AG10803 (cell line): ENCODE measurements at places on chromosomes 6 and 20.
A peak's percentile ranks its signal among the peaks of the same experiment; 100 is the strongest.

GRCh38 chr6:127539272-127539671 is 20.1 kb upstream of the MTCL3 start:
- peak; percentile 39 for DNase-seq

DNA sequence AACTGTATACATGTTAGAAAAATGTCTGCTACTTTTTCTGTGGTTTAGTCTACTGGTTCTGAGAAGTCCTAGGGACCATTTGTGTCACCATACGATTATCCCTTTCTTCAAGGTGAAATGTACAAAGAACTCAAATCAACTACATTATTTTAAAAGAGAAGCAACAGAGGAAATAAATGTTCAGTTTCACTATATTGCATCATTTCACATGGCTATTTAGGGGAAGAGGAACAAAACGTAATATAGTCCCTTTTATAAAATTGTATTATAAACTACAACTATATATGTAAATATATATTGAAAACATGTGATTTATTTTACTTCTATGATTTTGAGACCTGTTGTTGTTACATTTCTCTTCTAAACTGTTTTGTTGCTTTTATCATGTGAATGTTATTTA is 1308.0 kb downstream of the EPHA7 start:
- no peak for DNase-seq

DNA sequence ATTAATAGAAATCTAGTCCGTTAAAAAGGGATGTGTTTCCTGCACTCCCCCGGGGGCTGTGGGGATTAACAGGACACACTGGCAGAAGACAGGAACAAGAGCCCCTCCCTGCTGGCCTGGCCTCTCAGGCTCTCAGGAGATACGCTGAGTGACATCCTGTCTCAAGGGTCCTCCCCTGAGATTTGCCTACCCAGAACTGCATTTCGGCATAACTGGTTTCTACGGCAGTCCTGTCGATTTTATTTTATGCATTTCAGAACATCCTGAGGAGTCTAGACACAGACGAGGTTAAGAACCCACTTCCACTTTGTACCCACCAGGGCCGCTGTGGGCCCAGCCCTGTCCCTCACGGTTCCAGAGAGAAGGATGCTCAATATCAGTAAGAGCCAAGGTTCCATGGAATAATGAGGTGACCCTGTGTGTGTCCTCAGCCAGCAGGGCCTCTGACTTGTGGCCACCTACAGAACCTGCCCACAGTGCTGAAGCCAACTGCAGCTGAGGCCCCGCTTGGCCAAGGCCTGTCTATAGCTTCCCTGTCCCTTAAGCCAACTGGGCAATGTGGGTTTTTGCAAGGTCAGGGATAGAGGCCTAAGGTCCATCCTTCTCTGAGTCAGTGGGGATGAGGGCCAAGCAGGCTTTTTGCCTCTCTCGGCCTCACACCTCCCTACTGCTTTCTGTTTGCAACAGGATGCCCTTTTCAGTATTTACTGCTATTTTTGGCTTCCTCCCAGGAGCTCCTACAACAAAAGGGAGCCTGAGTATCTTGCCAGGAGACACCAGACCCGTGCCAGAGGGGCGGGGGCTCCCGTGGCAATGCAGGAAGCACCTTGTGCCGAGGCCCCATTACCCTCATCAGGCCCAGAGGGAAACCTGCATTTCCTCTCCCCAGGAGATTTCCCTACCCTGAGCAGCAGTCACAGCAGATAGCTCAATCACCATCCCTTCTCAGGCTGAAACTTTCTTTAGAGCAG is 14.7 kb downstream of the UQCC2 start:
- DNase-seq: peak; percentile 33

DNA sequence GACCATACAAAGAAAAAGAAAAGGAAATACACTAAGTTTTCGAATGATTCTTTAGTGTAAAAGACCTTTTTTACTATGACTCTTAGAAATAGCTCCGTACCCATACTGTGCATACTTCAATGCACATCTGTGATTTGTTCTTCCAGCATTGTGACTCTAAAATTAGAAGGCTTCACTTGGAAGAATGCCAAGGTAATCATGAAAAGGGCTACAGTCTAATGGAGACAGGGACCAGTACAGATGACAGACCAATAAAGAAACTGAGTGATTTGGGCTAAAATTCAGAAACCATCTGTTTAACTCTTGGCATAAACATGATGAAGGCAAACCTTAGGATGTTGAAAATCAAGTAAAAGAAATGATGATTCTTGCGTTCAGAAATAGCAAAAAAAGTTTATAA is 46.3 kb downstream of the CYP39A1 start:
- no peak for DNase-seq

DNA sequence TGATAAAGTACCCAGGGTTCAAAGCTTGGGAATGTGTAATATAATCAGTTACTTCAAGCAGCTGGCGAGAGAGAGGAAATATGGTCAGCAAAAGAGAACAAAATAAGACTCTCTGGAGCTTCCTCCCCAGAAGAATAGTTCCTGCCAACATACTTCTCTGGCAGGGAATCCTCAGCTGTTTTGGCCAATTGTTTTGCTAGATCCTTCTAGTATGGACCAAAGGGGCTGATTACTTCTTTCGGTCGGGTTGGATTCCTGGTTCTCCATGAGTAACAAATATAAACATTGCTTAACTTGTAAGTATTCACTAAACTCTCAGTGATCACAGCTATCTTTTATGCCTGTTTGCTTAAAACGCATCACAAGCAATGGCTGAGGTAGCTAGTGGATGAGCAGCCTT is 31.4 kb upstream of the FBXO9 start:
- peak; percentile 86 for DNase-seq

DNA sequence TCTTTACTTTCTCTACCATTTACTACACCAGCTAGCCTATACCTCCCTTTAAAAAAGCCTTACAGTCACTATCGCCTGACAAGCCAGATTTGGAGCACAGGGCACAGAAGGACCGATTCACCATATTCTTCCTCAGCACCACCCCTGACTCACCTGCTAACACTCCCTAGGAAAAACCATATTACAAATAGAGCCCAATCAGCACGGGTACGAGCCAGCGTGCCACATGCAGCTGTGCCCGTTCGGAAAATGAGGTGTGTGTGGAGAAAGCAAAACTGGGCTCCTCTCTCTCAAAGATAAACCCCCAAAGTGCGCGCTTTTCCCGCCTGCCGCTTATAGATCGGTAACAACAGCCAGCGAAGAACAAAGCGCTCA is 1.2 kb downstream of the SYNCRIP start:
- no peak for DNase-seq

- DNase-seq: peak; percentile 71
Observed at GRCh38 chr20:39048000-39048696, 86.0 kb downstream of the DHX35 start.

DNA sequence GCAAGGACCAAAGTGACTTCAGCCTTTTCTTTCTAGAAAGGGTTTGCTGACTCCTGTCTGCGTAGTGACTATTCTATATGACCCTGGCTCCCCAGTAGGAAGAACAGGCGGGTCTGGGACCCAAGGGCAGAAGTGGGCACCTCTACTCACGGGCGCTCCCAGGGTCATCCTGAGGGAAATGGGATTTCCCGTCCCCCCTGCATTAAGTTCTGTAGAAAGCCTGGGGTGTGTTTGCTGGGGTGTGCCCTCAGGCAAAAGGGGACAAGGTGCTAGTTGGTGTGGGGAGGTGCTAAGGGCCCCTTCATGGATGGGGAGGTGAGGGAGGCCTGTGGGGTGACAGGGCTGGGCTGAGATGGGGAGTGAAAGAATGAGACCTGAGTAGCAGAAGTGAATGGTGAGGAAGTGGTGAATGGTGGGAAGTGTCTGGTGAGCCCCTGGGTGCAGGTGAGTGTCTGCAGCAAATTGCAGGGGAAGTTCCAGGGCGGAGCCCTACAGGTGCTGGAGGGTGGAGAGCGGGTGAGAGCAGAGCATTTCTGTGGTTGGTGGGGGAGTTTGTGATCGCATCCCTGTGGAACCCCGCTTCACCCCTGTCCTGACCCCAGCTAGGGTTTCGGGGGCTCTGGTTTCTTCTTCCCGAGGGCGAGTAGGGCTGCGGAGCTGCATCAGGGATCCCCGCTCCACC is 21.1 kb downstream of the RAET1L start:
- no peak for DNase-seq

- no peak for DNase-seq
Observed at GRCh38 chr20:33147299-33147698, 20.7 kb upstream of the BPIFA2 start.

DNA sequence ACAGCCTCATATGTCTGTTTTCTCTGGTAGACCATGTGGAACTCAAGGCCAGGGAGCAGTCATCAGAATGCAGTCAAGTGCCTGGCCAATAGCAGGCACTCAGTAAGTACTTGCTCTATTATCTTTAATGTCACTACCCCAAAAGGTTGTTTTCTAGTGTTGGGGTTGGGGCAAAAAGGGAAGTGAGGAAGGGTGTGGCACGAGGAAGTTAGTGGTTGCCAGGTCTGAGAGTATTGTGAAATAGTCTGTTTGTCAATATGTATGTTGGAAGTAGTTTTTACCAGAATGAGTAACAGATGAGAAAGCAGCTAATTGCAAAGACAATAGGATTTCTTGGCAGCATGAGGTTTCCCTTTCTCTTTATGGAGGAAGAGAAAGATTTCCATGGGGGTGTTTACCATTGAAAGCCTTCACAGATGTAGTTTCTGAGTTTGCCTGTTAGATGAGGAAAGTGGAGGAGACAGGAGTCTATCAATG is 59.5 kb upstream of the ARMH2 start:
- DNase-seq: peak; percentile 69

DNA sequence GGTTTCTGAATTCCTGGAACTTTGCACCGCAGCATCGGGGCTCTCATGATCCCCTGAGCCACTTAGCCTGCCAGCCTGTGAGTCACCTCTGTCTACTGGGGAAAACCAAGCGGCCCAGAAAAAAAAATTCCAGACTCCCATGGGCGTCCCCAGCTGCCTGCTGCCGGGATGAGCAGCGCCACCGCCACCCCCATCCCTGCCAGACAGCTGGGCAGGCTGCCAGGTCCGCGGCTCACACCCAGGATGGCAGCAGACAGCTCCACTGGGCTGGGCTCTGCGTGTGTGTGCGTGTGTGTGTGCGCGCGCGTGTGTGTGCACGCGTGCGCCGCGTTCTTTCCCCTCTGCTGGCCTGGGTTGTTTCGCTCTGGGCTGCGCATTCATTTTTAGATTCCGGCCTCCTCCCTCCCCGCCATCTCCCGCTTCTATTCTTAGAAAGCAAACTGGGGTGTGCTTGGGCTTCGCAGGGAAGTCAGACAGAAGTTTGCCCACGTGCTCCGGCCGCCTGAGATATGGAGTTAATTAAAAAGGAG is 38.9 kb upstream of the PMEPA1 start:
- peak; percentile 79 for DNase-seq

DNA sequence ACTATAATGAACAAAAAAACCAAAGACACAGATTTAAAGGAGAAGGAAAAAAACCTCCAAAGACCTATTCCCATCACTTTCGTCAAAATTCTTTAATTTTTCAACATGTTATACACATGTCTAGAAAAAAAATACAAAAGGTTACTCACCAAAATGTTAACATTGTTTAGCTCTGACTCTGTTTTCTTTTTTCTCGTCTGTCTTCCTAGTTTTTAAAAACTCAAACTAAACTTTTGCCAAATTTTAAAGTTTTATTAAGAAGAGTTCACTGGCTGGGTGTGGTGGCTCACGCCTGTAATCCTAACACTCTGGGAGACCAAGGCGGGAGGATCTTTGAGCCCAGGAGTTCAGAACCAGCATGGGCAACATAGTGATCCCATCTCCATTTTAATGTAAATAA is 10.8 kb downstream of the MCUR1 start:
- peak; percentile 47 for DNase-seq

- no peak for DNase-seq
Observed at GRCh38 chr6:80029470-80029869, 25.0 kb downstream of the TTK start.

GRCh38 chr20:34108616-34109174 is 3.3 kb downstream of the EIF2S2 start:
- DNase-seq: no peak

- DNase-seq: no peak
Observed at GRCh38 chr6:155067956-155068615, 73.0 kb downstream of the TIAM2 start.

- no peak for DNase-seq
Observed at GRCh38 chr6:167572106-167572505, 247.2 kb downstream of the TTLL2 start.

DNA sequence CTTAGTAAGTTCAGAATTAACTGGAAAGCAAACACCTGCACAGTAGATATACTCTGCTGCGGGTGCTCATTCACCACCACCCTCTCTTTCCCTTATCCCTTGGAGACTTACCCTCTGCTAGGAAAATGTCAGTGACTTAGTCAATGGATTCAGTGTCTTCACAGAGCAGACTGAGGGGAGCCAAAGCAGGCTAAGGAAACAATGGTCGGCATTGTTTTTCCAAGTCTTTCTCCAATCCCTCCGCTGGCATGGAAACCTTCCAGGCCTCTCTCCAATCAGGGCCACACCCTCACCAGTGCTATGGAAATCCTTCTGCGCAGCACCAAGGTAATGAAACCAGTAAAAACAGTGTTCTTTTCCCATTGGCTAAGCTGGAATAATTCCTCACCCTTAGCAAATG is 531.2 kb downstream of the TFAP2B start:
- no peak for DNase-seq

- DNase-seq: no peak
Observed at GRCh38 chr6:52249078-52249477, 4.8 kb upstream of the IL17F start.

GRCh38 chr20:15616626-15617025 is 956.6 kb downstream of the KIF16B start:
- peak; percentile 11 for DNase-seq

- no peak for DNase-seq
Observed at GRCh38 chr20:10590950-10591671, 82.7 kb downstream of the JAG1 start.

DNA sequence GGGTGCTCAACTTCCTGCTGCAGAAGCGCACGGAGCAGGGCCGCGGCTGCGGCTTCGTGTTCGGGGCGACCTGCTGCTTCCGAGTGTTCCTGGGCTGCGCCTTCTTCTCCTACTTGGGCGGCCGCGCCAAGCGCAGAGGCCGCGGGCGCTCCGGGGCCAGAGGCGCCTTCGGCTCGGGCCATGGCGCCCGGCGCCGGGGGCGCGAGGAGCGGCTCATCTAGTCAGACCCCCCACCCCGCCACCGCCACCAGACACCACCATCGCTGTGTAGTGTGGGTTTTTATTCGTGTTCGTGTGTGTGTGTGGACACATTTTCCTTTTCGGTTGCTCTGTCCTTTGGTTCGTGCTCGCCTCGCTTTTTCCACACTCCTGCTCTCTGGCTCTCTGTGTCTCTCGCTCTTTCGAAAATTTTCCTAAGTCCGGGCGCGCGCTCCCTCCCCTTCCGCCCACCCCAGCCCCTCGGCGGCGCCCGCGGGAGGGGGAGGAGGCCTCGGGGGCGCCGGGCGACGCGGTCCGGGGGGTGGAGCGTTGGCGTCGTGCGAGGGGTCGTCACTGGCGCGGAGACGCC is 38.1 kb downstream of the GNAS start:
- peak; percentile 75 for DNase-seq

GRCh38 chr20:17431621-17432364 is 99.4 kb downstream of the BFSP1 start:
- DNase-seq: peak; percentile 62

GRCh38 chr6:128422200-128422599 is 98.2 kb downstream of the PTPRK start:
- DNase-seq: no peak

GRCh38 chr6:144262470-144263369 is 22.4 kb upstream of the UTRN start:
- no peak for DNase-seq

GRCh38 chr20:63344616-63345327 is 16.4 kb downstream of the CHRNA4 start:
- peak; percentile 21 for DNase-seq
